RPMI8226 (cell line): ENCODE measurements at places on chromosomes 2 and 18.

DNA sequence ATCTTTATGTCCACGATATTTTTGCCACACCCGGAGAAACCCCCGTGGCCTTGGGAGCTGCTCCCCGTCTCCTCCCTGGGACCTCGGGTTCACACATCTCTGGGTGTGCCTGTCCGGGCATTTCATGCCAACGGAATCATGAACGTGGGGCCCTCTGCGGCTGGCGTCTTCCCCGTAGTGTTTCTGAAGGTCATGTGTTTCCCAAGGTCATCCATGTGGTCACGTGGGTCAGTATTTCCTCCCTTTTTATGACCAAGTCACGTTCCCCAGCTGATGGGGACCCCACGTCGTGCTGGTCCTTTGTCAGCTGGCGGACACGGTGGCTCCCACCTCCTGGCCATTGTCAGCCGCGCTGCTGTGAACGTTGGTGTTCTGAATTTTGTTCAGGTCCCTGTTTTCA is 135.7 kb downstream of the NFATC1 start:
- DNase-seq: no peak

DNA sequence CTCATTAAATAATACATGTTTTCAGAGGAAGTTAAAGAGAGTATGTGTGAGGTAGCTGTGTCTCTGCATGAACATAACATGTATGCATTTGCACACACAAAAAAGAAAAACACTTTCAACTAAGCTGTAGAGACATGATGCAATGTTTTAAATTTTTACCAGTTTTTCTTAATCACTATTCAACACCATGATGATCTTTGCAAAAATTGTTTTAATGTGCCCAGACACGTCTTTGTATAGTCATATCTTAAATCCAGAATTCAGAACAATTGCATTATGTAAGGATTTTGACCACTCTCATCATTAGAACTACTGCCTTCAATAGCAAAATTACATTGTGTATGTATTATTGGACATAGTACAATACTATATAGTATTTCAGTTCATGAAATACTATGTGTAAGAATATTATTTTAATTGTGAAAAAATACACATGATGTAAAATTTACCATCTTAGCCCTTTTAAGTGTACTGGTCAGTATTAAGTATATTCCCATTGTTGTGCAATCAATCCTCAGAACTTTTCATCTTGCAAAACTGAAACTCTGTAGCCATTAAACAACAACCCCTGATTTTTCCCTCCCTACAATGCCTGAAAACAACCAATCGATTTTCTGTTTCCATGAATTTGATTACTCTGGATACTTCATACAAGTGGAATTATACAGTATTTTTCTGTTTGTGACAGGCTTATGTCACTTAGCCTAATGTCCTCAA is 104.5 kb upstream of the ACVR2A start:
- no peak for DNase-seq

DNA sequence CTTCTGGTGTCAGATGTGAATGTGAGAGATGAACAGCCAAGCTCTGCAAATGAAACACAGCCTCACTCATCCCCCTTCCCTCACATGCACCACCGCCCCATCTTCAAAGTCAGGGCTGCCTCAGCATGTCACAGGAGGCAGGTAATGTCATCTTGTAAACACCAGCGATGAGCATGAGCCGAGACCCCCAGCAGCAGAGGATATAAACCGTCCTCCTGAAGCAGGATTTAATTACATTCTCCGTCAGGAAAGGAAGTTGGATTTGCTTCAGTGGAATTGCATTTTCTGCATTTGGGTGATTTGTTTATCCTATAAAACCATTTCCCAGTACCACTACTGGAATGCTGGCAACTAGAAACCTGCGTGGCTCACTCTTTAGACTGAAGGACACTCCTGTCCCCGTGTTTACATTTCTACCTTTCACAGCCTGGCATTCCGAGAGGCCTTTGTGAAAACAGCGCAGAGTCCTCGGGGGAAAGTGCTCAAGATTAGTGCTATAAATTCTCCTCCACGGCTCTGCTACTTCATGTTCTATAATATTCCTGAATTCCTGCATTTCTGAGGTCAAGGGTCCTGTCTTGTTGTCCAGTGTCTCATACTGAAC is 619.2 kb downstream of the IRS1 start:
- DNase-seq: no peak

- DNase-seq: peak; percentile 14
Measured at GRCh38 chr2:175964195-175964594, 37.9 kb downstream of the LNPK start.

GRCh38 chr2:7745369-7745768 is 828.2 kb downstream of the RNF144A start:
- DNase-seq: no peak

DNA sequence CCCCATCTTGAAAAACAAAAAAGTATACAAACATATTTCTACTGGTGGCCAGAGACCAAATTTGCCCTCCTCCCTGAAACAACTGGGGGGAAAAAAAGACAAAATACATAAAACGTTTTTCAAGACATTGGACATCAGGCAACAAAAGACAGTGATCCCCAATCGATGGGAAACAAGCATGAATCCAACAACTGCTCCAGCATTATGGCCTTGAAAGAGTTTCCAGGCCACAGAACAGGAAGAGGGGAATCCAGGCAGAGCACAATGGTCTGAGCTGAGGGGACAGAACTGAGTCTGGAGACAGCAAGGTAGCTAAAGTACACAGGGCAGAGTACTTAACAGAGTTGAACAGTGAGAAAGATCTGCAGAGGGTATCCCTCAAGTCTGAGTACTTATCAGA is 4.4 kb downstream of the CCDC88A start:
- no peak for DNase-seq

DNA sequence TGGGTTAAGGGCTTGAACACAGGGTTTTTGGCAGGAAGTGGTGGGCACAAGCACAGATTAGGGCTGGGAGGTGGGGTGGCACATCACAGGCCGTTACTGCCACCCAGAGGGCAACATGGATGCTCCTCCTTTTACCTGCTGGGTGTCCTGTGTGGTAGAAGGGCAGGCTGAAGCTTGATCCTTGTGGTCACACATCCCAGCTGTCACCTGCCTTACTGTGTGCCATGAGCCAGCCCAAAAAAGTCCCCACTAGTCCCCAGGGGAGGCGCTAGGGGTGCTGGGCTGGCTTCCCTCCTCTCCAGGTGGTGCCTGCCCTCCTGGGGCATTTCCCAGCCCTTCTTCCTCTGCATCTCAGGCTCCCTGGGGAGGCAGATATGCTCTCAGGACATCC is 50.5 kb upstream of the ALPP start:
- no peak for DNase-seq

DNA sequence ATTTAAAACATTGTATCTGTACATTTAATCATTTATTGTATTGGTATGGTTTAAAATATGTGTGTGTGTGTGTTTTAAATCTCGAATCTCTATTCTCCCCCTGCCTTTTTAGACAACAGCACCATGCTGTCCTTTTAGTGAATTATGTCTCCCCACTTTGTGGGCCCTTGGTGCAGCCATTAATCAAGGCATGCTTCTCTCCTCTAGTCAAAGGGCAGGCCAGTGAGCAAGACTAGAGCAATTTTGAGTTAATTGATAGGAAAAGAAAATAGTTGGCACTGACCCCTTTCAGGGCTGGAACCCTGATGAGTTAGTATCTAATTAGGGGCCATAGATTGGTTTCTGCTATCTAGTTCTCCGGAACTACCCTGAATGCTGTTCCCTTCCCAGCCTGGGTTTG is 111.0 kb downstream of the MAIP1 start:
- DNase-seq: no peak

- DNase-seq: no peak
Measured at GRCh38 chr2:85929096-85930050, 40.6 kb upstream of the ST3GAL5 start.

DNA sequence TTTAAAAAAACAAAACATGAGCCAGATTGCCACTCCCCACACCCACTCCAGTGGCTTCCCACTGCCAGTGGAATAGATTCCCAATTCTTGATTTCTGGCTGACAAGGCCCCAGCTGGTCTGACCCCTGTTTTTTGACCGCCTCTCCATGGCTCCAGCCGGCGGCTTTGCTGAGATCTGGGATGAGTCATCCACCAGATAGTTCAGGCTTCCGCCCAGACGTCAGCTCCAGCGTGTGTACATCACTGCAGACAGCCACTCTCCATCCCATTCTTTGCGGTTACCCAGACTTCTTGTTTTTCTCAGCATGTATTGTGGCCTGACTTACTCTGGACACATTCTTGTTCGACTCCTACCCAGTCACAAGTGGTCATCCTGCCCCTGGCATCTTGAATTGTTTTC is 227.9 kb downstream of the GBX2 start:
- no peak for DNase-seq

DNA sequence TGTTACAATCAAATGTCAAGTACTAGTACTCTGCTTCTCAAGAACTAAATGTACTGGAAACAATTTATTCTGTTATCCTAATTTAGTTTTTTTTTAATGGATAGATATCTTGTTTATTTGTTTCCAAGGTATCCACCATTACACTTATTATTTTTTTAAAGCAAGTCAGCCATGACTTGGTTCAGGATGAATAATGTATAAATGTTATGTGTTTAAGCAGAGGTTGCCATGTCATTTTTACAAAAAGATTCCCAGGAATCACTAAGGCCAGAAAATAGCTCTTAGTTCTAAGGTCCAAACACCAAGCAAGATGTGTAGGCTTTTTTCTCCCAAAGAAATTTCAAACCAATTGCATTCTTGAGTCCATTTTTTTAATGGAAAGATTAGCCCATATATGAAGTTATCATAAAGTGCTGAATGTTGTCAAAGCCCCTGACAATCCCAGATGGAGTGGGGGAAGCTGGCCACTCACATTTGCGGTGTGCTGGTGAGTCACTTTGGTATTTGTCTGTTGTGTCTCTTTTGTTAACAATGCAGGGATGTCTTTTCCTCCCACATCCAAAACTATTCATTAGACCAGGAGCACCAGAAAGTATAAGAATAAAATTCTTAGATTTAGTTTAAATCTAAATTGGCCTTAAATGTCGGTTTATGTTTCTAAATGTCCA is 158.9 kb downstream of the COL6A3 start:
- no peak for DNase-seq

- no peak for DNase-seq
Measured at GRCh38 chr2:28764909-28765711, 13.5 kb downstream of the PPP1CB start.

DNA sequence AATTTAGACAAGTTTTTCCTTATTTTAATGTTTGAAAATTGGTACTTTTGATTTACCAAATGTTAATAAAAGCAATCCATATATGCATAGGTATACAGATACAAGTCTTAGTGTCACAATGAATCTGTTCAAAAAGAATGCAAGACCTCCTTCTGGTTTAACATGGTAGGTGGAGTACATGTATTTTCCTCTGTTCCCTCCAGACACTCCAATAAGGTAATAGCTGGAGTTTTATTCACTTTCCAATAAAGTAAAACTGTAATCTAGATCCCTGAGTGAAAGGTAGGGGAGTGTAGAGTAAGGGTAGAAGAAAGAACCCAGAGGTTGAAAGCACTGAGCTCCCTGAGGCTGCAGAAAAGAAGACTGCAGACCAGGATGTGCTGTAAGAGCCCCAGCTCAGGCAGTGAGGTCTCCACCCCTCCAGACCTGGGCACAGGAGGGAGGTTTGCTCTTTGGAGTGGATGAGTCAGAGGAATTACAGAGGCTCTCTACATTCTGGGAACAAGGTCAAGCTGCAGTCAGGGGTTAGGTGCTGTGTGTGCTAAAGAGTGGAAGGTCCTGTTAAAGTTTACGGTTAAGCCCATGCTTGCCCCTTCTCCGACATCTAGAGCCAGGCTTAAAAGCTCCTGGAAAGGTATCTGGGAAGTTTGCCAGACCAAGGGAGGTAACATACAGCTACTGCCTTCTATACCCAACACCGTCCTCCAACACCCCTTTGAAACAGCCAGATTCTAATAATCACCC is 27.6 kb upstream of the STAT1 start:
- DNase-seq: no peak

- no peak for DNase-seq
Measured at GRCh38 chr18:9905401-9905922, 8.4 kb upstream of the VAPA start.

DNA sequence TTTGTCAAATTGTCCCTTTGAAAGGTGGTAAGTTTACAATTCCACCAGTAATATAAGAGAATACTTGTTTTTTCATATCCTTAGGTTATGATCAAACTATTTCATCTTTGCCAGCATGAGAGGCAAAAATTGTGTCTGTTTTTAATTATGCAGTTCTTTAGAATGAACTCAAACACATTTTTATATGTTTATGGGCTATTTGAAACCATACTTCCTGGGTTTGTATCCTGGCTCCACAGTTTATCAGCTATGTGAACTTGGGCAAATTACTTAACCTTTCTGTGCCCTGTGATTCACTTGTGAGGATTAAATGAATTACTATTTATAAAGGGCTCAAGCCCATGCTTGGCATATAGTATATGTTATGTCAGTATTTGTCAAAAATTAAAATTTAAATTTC is 109.4 kb downstream of the TANC1 start:
- no peak for DNase-seq

GRCh38 chr18:67385455-67385854 is 131.1 kb downstream of the DSEL start:
- DNase-seq: no peak

DNA sequence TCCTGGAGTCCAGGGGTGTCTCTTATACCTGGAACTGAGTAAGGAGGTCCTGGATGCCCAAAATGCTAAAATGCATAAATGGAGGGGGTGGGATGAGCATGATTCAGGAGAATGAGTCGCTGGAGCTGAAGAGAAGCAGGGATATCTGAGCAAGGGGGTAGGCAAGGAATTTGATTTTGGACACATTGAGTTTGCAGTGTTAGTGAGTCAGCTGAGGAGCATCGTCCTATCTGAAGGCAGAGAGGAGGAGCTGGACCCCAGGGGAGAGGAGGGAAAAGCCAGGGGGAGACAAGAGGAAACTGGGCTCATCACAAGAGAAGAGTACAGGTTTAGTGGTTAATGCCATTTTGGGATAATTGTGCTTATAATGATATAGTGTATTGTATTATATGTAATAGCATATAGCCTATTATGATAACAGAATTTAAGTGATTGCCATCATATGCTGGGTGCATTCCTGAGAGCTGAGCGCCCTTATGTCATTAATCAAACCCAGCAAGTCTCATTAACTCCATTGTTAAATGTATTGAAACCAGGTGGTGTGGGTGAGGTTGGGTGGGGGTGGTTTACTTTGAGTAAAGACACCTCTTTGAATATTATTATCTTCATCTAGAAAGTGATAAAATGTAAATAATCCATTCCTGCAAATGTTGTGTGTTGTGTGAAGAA is 12.4 kb downstream of the EHD3 start:
- DNase-seq: no peak

DNA sequence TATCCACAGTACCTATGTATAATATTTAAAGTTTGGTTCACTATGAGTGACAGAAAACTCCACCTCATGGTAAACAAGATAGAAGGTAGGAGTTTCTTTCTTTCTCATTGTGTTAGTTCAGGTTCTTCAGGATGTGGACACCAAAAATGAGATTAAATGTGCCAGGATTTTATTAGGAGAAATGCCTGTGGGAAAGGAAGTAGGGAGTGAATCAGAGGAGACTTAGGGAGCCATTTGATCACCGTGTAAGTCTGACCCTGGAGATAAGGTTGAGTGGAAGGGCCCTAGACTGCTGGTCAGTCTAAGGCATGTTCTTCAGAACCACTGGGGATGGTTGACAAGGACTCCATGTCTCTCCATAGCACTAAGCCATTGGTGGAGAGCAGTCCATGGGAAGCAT is 8.1 kb downstream of the AOX1 start:
- DNase-seq: no peak

- DNase-seq: no peak
Measured at GRCh38 chr2:210551001-210551400, 5.4 kb upstream of the CPS1 start.
